ENCODE measurements at places on chromosomes 11 and 22.
A peak's percentile ranks its signal among the peaks of the same experiment; 100 is the strongest.

GRCh38 chr11:119471329-119471728 lies 48.4 kb upstream of the THY1 start:
- DNase-seq, result no peak

DNA sequence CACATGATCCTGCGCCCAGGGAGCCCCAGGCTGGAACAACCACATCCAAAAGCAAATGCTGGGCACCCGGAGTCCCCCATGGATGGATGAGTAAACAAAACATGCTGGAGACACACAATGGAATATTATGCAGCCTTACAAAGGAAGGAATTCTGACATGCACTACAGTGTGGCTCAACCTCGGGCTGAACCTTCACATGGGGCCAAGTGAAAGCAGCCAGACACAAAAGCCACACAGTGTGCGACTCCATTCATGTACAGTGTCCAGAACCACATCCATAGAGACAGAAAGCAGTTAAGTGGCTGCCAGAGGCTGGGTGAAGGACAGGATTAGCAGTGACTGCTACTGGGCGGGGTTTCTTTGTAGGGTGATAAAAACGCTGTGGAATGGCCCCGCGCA lies 10.1 kb downstream of the POLR3H start:
- no peak for DNase-seq

GRCh38 chr11:35632301-35632700 lies 14.0 kb downstream of the FJX1 start:
- no peak for DNase-seq

DNA sequence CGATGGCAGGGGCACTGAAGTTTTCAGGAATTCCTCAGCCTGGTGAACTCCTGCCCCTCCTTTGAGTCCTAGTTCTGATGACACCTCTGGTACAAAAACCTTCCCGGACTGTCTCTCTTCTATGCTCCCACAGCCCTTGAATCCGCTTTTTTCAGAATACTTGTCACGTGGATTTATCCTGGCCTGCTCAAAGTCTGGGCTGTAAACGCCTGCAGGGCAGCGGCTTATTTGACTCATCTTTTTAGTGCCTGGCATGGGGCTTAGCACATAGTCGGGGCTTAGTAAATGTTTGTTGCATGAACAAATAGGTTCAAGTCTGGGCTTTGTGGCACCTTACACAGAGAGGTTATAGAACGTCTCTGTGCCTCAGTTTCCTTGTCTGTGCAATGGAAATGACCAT lies 13.4 kb upstream of the KCNJ11 start:
- DNase-seq, result no peak

GRCh38 chr11:77142091-77142975 lies 14.3 kb downstream of the MYO7A start:
- DNase-seq, result no peak

DNA sequence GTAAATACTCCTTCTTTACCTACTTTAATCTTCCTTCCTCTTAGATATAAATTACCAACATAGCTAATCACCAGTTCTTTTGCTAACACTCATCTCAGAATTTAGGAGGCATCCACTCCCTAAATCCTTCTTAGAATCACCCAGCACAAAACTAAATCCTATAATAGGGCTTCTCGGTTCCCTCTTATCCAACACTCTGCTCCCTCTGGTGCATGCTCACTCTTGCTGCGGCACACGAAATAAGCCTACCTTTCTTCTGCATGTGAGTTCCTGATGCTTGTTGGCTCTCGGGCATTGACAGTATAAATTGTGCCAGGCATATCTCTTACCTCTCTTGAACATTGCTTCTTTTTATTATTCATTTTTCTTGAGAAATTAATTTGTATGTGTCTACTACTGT lies 61.0 kb downstream of the OR5AK2 start:
- no peak for DNase-seq

DNA sequence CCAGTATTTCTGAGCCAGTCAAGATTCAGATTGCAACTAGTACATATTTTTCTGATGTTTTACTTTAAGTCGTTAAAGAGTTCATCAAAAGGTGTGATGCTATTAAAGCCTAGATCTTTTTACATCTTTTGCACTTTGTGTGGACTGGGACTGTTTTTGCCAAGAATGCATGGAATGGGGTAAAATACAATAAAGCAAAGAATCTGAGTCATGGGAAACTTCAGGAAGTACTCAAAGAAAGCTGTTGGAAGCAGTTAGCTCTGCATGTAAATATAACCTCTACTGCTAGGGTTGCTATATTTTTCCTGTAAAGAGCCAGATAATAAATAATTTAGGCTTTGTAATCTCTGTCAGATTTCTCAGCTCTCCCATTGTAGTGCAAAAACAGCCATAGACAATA lies 20.9 kb downstream of the ATXN10 start:
- no peak for DNase-seq

GRCh38 chr11:33017478-33017877 lies 1.8 kb downstream of the DEPDC7 start:
- DNase-seq, result no peak

GRCh38 chr11:46524201-46524770 lies 69.5 kb downstream of the AMBRA1 start:
- no peak for DNase-seq

GRCh38 chr11:36744375-36745168 lies 146.5 kb upstream of the RAG2 start:
- peak; percentile 25 for DNase-seq

- no peak for DNase-seq
Measured at GRCh38 chr22:45504373-45505341, 2.0 kb downstream of the FBLN1 start.

GRCh38 chr22:19897726-19898125 lies 43.1 kb upstream of the GNB1L start:
- no peak for DNase-seq

DNA sequence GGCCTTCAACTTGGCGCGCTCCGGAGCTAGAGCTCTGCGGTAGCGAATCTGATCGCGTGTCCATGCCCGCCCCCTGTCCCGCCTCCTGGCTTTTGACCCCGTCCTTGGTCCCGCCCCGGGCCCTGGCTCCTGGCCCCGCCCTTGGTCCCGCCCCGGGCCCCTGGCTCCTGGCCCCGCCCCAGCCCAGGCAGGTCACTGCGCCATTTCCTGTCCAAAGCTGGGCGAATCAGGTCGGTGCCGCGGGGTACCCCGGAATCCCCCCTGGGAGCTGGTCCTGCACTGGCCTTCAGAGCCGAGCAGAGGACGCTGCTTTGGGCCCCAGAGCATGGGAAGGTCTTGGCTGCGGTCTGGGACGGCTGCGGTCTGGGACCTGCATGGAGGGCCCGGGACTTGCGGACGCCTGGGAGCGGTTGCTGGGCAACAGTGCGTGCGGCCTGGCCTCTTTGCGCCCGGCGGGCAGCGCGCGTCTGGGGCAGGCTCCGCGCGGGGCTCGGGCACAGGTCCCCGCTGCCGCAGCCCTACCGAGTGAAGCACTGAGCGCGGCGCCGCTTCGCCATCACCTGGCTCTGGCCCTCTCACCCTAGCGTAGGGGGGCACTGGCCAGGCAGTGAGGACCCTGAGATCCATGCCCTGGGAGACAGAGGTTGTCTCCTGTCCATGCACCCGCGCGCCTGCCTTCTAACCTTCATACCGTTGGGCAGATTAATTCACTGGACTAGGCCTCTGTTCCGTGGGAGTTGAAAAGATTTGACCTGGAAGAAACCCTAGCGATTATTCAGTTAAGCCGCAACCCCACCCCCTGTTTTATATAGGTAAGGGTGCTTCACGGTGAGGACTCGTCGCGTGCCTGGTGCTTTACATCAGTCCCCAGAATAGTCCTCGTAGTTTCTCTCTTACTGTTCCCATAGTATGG lies at the start of gene TTC12:
TTC12 (plus strand) TSS at position 195 of the 913 bp plus-strand sequence. CDS start 1,675 bp downstream, outside the sequence.
- peak; percentile 90 for DNase-seq

DNA sequence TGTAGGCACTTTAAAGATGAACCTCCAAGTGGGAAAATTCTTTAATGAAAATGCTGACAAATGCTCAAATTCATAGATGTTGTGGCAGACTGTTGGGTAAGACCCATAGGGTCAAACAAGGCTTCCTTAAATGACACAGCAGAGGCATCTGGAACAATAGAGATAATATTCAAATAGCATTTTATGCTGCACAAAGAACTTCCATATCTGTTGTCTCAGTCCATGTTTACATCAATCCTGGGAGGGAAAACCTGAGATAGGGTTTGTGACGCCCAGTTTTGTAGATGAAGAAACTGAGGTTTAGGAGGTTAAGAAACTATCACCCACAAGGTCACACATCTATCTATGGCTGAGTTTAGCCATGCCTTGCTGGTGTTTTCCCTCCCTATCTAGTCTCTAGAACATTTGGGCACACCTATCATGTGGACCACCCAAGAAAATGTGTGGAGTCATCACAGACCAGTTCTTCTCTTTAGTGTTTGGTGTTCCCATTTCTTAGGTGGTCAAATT lies 106.4 kb downstream of the EHF start:
- no peak for DNase-seq

DNA sequence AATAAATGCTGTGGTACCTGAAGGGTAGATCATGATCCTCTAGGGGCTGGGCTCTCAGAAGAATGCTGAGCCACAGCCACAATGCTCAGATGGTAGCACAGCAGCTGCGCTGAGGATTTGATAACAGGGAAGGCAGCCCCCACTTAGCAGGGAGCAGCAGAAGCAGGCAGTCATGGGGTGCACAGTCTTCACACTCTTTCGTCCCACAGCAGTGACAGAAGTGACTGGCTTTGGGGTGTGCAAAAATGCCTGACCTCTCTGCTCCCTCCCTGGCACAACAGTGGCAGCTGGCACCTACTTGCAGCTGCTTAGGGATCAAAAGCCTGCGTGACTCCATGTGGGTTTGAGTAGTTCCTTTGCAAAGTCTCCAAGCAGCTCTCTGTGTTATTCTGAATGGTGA lies 1349.8 kb upstream of the RAG2 start:
- no peak for DNase-seq

GRCh38 chr11:281486-282161 lies 3.4 kb downstream of the NLRP6 start:
- no peak for DNase-seq

DNA sequence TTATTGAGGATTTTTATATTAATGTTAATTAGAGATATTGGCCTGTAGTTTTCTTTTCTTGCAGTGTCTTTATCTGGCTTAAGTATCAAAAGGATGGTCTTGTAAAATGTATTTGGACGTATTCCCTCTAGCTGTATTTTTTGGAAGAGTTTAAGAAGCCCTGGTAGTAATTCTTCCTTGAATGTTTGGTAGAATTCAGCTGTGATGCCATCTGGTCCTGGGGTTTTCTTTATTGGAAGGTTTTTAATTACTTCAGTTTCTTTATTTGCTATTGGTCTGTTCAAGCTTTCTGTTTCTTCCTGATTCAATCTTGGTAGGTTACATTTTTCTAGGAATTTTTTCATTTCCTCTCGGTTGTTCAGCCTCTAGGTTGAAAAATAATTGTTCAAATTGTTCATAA lies 255.0 kb upstream of the TBCEL start:
- DNase-seq, result no peak

- DNase-seq, result no peak
Measured at GRCh38 chr22:23147617-23148387, 2.5 kb downstream of the RAB36 start.

GRCh38 chr11:282630-283360 lies 4.6 kb downstream of the NLRP6 start:
- DNase-seq, result no peak

DNA sequence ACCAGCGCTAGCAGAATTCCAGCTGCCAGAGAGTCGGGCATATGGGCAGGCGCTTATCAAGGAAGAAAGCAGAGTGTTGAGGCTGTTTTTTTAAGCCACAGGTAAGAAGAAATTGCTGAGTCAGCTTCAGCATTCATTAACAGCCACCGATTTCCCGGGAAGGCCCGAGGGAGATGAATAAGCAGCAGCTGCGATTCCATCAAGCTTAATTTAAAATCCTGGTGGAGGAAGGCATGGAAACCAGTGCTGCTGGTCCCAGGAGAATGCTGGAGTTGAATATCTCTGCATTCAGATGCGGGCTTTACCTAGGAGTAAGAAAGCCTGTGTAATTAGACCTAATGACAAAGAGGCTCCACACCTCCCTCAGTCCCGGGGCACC lies 168.8 kb downstream of the BRD1 start:
- DNase-seq, result no peak

- DNase-seq, result peak; percentile 85
Measured at GRCh38 chr11:118098996-118099837, 12.5 kb upstream of the SMIM35 start.

DNA sequence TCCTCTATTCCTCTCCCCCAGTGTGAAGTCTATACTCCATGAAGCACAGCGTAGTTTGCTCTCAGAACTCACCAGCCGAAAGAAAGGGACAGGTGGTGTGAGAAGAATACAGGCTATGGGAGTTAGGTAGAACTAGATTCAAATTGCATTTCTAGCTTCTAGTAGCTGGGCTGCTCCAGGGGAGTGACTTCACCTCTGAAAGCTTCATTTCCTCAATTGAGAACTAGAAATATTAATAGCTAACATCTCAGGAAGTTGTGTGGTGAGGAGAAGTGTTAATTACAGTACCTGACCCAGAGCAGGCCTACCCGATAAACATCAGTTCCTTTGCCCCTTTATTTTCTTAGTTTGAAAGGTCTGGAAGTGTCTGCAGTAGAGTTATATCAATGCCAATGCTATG lies 484.7 kb upstream of the TENM4 start:
- DNase-seq, result no peak

DNA sequence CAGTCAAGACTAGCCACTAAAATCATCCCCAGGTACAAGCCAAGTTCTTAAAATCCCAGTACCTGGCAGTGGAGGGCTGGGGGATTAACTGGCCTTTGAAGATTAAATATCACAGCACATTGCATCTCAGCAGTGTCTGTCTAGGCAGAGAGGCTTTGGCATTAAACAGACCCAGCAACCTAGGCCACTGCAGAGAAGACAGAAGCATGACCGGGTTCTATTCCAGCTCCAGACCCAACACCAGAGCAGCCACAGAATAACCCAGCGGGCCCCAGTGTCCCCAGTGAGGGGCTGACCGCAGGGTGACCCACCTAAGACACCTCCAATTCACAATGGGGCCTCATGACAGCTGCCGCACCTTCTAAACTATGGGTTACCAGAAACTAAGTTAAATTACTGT lies 88.2 kb downstream of the SHANK2 start:
- no peak for DNase-seq

GRCh38 chr11:115941044-115941443 lies 436.8 kb upstream of the CADM1 start:
- DNase-seq, result no peak

DNA sequence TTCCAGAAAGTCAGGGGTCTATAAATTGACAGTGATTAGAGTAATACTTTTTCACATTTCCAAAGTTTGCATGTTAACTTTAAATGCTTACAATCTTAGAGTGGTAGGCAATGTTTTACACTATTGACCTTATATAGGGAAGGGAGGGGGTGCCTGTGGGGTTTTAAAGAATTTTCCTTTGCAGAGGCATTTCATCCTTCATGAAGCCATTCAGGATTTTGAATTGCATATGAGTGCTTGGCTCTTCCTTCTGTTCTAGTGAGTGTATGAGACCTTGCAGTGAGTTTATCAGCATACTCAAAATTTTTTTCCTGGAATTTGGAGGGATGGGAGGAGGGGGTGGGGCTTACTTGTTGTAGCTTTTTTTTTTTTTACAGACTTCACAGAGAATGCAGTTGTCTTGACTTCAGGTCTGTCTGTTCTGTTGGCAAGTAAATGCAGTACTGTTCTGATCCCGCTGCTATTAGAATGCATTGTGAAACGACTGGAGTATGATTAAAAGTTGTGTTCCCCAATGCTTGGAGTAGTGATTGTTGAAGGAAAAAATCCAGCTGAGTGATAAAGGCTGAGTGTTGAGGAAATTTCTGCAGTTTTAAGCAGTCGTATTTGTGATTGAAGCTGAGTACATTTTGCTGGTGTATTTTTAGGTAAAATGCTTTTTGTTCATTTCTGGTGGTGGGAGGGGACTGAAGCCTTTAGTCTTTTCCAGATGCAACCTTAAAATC lies 5.3 kb downstream of the MALAT1 start:
- no peak for DNase-seq
